Retina (tissue), 1 donor: ENCODE measurements at places on chromosomes 5 and 9.
A peak's percentile ranks its signal among the peaks of the same experiment; 100 is the strongest.

GRCh38 chr9:134324359-134325095 lies 1.7 kb upstream of the RXRA start:
- no peak for DNase-seq

GRCh38 chr5:36252722-36253365 lies 11.1 kb upstream of the NADK2 start:
- DNase-seq: no peak

DNA sequence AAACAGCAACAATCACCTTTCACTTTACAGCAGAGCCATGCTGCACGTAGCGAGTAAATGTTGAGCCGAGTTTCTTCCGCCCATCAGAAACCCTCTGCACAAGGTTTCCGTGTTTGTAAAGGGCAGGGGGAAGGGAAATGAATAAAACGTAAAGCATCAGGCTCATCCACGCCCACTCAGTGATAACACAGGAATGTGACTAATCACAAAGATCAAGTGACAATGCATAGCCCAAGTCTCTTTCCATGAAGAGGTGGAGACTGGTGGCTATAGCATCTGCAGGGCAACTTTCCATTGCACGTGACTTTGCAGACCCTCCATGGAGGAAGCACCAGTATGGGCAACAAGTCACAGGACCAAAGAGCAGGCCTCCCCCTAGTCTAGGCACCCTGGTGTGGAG lies 56.6 kb downstream of the CAMSAP1 start:
- DNase-seq: no peak

DNA sequence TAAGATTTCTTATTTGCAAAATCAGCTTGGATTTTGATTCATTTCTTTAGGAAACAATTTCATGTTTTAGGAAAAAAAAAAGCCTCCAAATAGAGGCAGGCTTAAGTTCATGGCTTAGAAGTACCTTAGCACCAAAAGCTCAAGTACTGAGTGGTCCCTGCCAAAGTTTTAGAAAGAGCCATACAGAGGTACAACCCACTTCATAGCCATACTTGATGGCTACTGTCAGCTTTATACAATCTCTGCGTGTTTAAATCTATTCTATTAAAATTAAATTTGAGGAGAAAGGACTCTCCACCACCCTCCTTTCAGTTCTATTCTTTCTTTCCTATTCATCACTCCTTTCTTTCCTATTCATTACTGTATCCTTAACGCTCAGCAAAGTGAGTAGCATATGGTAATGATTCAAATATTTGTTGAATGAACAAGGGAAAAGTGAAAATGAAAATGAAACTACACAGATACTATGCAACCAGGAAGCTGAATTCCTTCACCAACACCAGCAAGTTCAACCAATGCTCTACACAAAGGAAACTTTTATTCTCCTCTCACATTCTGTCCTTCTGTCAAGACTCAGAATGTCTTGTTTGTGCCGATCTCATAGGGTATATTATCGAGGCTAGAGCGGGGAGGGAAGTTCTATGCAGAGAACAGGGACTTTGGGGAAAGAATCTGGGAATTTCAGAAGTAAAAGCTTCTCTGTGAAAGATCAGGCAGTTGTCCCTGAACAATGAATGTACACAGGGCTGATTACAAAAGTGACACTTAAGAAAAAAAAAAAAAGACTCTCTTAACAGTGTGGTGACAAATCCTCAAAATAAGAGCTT lies 138.6 kb upstream of the SPEF2 start:
- DNase-seq: no peak

GRCh38 chr5:139543423-139543991 lies 17.6 kb upstream of the UBE2D2 start:
- DNase-seq: peak; percentile 69

GRCh38 chr5:7638456-7638855 lies 212.5 kb downstream of the CFAP90 start:
- no peak for DNase-seq

DNA sequence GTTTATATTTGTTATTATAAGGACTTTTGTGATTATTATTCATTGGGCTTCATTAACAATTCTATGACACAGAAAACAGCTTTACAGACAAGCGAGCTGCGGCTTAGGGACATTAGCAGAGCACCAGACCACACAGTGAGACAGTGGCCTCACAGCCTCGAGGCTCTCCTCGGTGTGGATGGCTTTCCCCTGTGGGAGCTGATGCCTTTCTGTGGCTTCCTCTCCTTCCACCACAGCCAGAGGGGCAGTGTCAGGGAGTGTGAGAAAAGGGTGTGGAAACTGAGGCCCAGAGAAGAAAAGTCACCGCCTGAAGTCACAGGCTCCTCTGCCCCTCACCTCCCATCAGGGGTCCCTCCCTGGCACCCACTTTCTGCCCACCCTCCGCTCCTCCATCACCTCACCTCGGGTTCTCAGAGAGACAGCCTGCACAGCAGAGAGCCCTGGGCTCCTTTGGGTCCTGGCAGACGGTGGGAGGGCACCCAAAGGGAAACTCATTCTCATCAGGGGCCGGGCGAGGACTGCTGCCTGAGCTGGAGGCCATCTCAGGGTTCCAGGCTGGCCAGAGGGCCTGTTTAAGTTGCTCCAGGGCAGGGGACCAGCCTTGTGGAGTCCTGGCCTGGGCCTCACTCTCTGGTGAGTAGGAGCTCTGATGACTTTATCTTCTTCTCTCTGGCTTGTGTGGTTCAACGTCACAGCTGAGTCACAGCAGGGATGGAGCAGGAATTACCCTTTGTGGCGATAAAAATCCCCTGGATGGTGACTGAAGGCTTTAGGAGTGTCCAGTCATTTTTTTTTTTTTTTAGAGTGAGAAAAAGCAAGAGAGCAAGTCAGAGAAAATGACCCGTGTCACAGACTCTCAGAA lies 830 bp downstream of the TRAF1 start:
- DNase-seq: no peak

DNA sequence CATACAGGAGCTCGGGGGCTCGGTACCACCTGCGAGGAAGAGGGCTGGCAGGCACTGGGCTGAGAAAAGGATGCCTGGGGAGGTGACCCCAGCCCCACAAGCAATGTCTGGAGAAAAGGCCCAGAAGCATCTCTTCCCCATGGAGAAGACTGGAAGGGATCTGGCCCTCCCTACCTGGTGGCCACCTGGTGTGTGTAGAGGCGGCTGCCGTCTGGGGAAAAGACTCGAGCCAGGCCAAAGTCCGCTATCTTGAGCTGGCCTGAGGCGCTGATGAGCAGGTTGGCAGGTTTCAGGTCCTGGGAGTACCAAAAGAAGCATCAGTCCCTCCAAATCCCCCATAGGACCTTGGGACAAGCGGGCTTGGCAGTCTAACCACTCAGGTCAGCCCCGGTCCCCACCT lies 3.7 kb downstream of the CDK20 start:
- no peak for DNase-seq

DNA sequence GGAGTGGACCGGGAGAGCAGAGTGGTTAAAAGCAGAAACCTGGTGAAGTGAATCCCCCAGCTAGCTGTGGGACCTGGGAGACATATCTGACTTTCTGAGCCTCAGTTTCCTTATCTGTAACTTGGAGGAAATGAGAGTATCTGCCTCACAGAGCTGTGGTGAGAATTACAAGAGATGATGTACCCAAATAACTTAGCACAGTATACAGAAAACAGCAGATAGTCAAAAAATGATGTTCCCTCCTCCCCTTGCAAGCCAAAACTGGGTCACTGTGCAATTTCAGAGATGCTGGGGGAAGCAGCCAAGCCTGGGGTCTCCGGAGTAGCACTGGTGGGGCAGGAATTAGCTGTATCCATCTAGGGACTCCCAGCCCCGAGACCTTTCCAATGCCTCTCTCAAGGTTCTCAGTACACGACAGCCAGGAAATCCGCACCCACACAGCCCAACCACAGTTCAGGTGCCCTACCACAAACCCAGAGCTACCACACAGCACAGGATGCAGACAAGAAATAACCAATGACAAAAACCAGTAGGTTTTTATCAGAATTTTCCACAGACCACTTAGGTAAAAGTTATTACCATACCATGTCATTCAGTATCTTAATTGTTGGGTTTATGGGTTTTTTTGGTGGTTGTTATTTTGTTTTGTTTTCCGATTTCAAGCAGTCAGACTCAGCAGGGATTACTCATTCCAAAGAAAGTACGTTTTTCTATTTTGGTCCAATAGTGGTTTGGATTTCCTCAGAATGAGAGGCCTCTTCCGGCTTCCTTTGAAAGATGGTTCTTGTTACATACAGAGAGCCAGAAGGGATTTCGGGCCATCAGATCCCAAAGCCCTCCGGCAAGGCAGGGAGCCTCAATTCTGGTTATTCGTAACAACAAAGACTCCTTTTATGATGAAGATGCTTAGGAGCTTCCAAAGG lies 4.9 kb upstream of the HRH2 start:
- no peak for DNase-seq
